Mesothelial cell of epicardium (in vitro differentiated cells): ENCODE measurements at places on chromosomes 7 and 10. TPM values are rescaled to one million over a fixed set of nuclear protein-coding genes. Genes with fewer than 3 reads are reported as not detected.

- no peak for DNase-seq
Observed at GRCh38 chr10:87668324-87669074, 8.8 kb downstream of the PAPSS2 start.

DNA sequence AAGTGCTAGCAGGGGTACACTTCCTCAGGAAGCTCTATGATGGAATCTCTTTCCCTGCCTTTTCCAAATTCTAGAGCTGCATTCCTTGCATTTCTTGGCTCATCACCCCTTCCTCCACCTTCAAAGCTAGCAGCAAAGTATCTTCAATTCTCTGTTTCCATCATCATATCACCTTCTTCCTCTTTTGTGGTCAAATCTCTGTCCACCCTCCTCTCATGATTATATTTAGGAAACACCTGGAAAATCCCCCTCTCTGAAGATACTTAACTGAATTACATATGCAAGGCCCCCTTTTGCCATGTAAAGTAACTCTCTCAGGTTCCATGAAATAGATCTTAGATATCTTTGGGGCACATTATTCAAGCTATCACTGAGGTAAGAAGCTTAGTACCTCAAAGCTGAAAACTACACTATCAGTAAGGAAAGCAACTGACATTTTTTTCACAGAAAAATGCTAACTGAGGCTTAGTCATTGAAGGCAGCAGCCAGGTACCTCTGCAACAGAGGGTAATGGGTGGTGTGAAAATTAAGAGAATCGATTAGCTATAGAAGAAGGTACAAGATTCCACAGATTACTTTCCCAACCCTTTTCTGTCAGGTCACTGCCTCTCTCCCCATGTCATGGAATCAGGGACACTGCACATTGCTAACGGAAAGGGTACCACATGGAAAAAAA, 197.3 kb downstream of the MACC1 start:
- DNase-seq: no peak

DNA sequence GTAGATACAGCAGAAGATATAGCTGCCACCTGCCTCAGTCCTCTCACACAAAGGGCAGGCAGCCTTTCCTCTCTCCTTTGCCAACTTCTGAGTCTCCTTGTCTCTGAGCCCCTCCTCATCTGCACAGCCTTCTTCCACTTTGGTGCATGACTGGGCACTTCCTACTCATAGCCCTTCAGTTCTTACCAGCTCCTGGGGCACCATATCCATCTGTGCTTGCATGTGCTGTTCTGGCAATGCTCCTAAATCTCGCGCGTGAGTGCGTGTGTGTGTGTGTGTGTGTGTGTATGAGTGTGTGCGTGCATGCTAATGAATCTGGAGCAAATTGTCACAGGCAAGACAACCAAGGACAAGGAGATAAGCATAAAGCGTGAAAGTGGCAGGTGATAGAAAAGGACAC, 1271.6 kb upstream of the SORCS1 start:
- no peak for DNase-seq

DNA sequence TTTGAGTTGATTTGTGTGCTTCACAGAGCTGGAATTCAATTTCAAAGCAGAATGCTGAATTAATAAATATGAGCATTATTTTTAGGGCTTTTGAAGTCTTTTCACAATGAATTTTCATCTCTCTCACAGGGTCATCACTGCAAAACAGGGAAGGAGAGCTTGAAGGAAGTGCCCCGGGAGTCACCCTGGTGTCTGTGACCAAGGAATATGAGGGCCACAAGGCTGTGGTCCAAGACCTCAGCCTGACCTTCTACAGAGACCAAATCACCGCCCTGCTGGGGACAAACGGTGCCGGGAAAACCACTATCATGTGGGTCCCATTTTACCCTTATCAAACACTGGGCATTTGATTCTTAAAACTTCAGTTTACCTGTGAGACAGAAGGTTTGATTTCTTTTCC, 217.7 kb downstream of the ABCA13 start:
- no peak for DNase-seq

DNA sequence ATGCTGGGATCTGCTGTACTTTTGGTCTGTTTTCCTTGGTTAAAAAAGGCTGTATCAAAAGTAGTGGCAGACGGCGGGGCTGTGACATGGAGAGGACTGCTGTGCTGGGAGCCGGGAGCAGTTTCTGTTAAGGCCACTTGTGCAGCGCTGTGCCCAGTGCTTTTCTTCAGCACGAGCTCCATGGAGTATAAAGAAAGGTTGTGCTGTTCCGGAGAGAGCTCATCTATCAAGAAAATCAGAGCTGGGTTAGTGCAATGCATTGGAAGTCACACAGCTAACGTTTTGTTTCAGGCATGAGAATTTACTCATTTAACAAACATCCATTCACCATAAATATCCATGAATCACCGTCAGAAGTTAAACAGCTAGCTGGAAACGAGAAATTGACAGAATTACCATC, 62.0 kb downstream of the KIAA1549 start:
- no peak for DNase-seq

GRCh38 chr7:82319674-82320118, 123.9 kb downstream of the CACNA2D1 start:
- peak; percentile 39 for DNase-seq

DNA sequence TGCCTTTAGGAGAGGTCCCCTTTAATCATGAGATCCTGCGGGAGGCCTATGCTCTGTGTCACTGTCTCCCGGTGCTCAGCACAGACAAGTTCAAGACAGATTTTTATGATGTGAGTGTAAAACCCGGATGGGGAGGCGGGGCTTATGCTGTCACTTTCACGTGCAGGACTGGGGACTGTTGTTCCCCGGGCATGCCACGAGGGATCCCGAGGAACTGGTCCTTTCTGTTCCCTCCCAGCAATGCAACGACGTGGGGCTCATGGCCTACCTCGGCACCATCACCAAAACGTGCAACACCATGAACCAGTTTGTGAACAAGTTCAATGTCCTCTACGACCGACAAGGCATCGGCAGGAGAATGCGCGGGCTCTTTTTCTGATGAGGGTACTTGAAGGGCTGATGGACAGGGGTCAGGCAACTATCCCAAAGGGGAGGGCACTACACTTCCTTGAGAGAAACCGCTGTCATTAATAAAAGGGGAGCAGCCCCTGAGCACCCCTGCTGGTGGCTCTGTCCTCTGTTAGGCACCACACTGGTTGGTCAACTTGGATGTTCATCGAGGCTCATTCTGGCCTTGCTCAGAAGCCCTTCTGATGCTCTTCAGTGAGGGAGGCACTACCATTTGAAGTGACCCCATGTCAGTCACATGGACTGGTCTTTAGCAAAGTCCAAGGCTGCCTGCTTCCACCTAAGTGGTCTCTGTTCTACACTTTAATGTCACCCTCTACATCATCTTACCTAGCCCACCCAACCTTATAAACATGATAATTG, 2.8 kb downstream of the COPS6 start:
- no peak for DNase-seq

DNA sequence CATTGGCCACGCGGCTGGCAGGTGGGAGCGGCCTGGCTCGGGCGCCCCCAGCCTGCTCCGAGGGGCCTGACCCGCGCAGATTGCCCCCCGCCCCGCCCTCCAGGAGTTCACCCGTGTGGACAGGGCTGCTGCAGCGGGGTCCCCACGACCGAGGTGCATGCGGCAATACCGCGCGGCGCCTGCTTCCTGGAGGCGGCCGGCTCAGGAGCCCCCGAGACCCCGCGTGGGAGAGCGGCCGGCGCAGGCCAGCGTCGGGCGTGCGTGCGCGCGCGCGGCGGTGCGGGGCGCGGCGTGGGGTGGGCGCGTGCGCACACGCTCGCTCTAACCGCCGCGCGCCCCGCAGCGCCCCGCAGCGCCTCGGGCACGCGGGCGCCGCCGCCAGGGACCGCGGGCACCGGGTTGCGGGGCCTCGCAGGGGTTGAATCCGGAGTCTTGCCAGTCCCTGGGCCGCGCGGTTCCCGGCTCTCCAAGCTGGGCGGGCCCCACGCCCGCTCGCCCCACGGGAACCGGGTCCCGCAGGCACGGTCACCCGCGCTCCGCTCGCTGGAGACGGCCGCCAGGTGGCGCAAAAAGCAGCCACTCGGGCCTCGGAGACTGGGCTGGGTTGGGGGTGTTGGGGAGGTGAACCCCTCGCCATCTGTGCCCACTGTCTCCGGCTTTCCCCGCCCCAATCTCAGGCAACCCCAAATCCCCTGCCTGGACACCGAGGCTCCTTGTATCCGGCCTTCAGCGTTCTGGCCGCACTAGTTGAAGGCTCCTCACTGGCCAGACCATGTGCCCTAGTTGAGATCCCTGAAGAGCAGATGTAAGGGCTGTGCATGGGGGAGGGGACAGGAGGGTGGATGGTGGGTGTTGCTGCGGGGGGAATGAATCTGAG, 1.3 kb upstream of the ACHE start:
- peak; percentile 67 for DNase-seq

DNA sequence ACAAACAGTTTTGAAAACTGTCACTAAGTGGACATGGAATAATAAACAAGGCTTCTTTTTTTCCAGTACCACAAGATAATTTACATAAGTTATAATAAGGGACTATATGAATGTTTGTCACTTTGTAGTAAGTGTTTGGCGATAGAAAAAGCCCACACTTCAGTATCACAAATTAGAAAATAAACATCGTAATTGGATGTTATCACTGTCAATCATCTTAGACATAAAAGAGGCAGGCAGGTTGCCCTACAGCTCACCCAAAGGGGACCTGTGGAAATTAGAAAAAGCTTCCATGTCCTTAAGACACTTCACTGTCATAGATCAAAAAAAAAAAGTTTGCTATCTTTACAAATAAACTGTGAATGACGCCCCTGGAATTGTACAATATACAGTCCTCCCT, 3.6 kb upstream of the NOC3L start:
- DNase-seq: no peak

ADAM12 gene
- total RNA-seq: 10.1 to 13.4 TPM (median 13.3 TPM) in 3 replicates
